AG08396 (cell line): ENCODE measurements at places on chromosomes 3 and 15.

GRCh38 chr15:41554915-41555314 is 4.1 kb upstream of the TYRO3 start:
- DNase-seq: no peak

GRCh38 chr3:99656624-99657023 is 18.2 kb downstream of the COL8A1 start:
- DNase-seq: no peak

DNA sequence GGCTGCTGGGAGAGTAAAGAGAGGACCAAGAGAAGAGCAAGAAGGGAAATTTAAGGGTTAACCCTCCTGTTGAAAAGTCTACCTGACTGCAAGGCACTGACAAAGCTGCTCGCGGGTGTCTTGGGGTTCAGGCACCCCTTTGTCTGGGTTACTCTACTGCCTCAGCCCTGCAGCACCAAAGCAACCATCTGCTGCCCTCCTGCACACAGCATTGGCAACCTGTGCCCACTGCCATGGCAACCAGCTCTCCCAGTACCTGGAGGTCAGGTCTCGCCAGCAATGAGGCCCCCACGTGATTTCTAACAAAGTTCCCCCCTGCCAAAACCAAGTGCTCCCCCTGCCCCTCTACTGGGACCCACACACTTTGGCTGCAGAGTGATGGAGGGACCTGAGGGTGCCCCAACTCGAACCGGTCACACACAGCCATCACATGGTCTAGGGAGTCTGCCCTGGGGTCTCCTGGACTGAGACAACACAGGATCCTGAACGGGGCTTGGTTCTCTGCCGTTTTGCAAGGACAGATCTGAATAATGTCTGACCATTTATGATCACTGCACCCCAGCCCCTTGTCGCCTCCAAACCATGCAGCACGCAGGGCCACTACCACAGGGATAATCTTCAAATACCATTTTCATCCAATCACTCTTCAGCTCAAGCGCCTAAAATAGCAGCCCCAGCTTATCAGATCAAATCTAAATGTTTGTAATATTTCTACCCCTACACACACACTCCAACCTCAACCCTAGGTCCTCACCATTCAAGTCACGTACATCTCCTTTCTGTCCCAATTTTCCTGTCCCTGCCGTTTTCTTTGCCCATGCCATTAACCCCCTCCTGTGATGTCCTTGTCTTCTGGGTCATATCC is 50.7 kb downstream of the ADCY5 start:
- no peak for DNase-seq

- DNase-seq: no peak
Measured at GRCh38 chr3:42493126-42493797, 9.2 kb upstream of the VIPR1 start.

- DNase-seq: no peak
Measured at GRCh38 chr3:46082849-46083248, 55.6 kb upstream of the XCR1 start.

- no peak for DNase-seq
Measured at GRCh38 chr15:33675246-33675645, 293.1 kb upstream of the CHRM5 start.

DNA sequence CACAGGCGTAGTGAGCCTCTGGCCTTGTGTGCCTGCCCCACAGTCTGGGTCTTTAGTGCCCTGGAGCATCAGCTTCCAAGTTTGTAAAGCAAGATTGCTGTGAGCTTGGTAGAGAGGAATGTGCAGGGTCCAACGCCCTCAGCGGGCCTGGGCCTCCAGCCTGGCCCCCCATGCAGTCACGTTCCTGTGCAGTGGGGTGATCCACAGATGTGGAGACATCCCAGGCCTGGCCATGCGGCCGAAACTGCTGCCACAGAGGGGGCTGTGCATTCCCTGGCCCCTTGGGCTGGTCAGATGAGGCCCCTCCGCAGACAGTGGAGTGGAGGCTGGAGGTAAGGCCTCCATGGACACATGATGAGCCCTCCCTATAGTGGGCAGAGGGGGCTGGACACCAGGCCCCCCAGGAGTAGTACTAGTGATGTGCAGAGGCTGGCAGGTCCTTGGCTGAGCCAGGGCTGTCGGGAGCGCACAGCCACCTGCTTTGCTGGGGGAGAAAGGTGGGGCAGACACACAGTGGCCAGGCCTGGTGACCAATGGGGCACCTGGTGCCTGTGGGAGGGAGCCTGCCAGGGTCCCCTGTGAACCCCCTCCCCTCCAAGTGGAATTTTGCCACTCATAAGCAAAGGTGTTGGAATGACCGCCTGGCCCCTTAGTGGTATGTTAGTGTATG is 71.5 kb downstream of the EFCAB12 start:
- DNase-seq: peak; percentile 4

GRCh38 chr3:72183489-72183888 is 398.5 kb upstream of the PROK2 start:
- no peak for DNase-seq

GRCh38 chr15:90710436-90711027 is 6.6 kb upstream of the BLM start:
- peak; percentile 26 for DNase-seq

DNA sequence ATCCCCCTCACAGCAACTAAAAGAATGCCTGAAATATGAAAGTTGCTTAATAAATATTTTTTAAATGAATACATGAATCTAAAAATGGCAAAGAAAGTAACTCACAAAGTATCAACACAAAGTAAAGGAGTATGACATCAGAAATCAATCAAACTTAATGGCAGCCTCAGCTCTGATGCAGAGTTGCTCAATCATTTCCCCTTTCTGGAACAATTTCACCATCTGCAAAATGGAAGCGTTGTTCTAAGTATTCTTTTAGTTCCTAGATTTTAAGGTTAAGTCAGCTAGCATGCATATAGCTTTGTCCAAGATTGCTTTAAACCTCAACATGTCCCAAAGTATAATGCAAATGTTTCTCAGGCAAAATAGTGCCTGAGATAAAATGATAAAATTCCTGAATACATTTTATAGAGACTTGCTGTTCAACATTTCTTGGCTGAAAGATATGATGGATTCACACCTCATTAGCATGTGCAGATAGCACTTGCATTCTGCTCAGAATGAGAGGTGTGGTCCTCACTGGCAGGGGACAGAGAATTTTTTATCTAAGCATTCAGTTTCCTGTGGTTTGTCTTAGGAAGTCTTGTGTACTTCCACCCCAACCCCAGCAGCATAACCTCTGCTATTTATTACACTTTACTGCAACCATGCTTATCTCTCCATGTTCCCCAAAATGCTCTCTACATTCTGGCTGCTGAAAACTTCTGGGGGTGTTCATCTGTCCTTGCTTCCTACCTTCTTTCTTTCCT is 429.3 kb downstream of the GRM7 start:
- no peak for DNase-seq

DNA sequence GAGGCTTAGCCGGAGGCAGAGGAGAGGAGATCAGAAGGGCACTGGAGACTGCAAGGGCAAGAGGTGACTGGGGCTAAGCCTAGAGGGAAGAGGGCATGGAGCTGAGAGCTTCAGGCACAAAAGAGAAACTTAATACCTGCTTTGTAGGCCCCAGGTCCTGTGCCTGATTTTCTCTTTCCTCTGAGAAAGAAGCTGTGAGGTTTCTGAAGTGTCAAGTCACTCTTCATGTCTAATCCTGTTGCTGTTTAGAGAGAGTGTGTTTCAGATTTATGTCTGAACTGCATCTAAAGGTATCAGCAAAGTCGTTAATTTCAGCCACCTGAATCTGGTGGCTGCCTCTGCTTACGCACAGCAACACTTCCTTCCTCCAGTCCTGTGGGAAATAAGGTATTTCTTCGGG is 106.9 kb upstream of the RNU6-1 start:
- no peak for DNase-seq

- peak; percentile 68 for DNase-seq
Measured at GRCh38 chr15:98800437-98801233, 152.3 kb downstream of the IGF1R start.

DNA sequence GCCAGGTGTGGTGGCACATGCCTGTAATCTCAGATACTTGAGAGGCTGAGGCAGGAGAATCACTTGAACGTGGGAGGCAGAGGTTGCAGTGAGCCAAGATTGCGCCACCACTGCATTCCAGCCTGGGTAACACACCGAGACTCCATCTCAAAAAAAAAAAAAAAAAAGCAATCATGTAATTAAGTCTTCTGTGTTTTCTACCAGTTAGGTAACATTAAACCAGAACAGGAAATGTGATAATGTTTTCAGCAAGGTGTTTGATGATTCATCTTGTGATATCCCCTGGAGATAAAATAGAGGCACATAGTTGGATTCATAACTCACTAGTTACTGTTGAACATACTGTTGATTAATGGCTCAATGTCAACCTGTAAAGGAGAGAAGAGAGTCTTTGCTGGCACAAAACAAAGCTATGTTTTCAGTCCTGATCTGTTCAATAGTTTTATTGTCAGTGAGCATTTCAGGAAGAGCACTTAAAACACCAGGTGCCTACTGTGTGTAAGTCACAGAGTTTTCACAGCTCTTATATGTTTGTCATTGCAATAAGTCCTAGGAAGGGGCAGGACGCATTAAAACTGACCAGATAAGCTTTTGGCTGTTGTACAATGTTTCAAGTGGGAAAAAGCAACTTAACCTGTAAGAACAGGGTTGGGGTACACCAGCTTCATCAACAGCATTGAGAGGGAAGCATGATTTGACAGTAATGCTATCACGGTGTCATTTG is 19.5 kb downstream of the DNAJB11 start:
- DNase-seq: no peak

DNA sequence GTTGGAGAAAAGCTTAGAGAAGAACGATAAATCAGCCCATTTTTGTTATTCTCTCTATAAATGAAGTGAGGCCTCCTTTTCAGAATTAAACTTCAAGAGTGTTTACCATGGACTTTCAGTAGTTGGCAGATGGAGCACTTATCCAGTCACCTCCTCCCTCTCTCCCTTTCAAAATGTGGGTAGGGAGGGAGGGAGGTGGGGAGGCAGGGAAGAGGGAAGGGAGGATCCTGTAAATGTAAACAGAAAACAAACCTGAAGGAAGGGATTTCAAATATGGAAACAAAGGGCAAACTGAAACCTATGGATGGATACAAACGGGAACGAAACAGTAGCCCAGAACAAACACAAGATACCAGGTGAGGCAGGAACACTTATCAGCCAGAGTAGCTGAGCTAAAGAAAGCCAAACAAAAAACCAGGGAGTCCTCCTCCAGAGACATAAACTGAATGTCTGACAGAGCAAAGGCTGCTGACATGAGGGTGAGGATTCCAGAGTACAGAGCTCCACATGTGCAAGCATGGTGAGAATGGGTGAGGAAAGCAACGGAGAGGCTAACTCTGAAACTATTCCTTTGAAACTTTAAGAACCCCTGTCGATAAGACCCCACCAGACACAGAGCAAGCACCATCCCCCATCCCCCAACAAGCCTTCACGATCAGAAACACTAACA is 41.0 kb upstream of the GP5 start:
- DNase-seq: no peak
